ENCODE measurements at places on chromosomes 7 and 10.
A peak's percentile ranks its signal among the peaks of the same experiment; 100 is the strongest.

- no peak for DNase-seq
These were observed 122.4 kb downstream of the GFRA1 start for GRCh38 chr10:116150606-116151005.

GRCh38 chr7:27746978-27747377 lies 7.0 kb downstream of the TAX1BP1 start:
- DNase-seq: no peak

- DNase-seq: no peak
These were observed 57.5 kb upstream of the SP4 start for GRCh38 chr7:21370283-21370982.

DNA sequence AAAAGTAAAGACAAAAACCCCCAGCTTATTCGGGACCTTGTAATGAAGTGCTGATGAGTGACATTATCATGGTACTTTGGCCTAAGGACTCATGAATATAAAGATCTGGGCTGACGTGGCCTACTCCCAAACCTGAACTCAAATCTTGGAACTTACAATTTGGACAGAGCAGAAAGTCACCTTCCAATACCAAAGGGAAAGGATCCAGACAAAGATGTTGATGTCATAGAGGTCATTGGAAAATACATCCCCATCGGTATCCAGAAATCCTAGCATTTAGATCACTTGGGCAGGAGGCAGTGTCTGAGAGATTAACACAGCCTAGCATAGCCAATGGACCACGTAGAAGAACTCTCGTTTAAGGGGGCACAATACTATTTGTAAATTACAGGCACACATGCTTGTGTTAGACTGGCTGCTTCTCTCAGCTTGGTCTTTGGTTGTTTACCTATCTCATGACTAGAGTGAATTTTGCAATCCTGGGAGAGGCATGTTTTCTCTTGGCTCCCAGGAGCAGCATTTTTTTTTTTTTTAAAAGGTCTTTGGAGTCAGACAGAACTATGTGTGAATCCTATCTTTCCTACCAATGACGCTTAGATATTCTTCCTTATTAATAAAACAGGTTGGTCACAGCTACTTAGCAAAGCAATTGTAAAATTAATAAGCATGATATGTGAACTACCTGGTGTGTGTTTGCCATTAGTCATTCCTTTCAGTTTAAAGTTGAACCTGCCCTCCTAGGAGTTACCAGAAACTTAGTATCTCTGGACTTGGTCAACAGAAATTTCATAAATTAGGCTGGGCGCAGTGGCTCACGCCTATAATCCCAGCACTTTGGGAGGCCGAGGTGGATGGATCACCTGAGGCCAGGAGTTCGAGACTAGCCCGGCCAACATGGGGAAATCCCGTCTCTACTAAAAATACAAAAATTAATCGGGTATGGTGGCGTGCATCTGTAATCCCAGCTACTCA lies 27.8 kb upstream of the MRPS33 start:
- DNase-seq: no peak

GRCh38 chr10:100183481-100183880 lies 2.3 kb downstream of the ERLIN1 start:
- no peak for DNase-seq

DNA sequence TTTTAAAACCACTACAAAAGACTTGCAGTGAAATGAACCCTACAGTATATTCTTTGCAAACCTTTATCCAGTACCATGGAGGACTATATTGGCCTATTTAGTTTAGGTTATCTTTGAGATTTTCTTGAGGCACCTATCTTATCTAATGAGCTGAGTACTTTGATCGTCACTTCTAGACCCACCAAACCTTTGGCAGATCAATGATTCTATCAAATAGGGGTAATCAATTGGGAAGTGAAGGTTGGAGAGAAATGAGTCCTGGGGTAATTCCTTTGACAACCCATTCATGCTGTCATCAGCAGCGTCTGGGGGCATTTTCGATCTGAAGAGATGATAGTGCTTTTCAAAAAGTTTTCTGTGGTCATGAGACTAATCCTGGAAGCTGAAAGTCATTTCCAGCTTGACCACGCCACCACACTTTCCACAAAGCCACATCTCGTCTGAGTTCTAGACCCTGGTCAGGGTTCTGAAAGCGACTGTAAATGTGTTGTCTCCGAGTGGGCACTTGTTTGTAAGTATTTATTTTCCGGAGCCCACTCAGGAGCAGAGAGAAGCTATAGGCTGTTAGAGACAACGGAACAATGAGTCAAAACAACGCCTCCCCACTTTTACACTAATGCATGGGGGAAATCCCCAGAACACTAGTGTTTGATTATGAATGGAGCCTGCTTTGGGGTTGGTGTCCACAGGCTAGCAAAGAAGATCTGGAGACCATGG lies 4.8 kb downstream of the EGR2 start:
- DNase-seq: no peak

GRCh38 chr10:114084215-114084614 lies 40.5 kb downstream of the ADRB1 start:
- DNase-seq: no peak

DNA sequence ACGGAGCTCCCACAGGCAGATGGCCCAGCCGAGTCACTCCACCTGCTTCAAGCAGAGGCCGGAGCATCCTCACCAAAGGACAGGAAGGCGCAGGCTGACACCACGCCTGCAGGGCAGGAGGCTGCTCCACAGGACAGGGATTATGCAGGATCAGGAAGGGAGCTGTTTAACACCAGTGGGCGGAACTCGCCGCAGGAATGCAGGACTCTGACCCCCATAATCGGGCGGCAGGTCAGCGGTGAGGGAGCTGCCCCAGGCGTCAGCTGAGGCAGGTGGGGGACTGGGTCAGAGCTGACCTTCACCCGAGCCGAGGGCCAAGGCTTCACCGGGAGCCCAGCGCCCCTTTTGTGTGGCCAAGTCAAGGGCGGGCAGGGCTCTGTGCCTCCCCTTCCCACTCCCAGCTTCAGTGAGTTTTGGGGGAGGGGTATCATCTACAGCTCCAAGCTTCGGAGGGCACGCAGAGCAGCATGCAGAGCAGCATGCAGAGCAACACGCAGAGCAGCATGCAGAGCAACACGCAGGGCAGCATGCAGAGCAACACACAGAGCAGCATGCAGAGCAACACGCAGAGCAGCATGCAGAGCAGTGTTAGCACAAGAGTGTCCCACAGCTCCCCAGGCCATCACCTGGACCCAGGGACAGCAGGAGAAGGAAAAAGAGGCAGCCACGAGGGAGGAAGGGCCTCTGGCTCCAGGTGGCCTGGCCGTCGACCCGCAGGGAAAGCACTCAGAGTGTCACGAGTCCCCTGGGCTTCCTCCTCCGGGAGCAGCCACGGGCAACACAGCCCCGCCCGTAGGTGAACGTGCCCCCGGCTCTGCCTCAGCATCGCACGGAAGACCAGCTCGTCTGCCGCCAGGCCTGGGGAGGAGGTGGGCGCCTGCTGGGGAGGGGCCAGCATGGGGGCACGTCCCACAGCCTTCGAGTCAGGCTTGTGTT lies 151.7 kb upstream of the PPP2R2D start:
- no peak for DNase-seq

- DNase-seq: no peak
These were observed 24.6 kb downstream of the VSIR start for GRCh38 chr10:71748671-71749191.

DNA sequence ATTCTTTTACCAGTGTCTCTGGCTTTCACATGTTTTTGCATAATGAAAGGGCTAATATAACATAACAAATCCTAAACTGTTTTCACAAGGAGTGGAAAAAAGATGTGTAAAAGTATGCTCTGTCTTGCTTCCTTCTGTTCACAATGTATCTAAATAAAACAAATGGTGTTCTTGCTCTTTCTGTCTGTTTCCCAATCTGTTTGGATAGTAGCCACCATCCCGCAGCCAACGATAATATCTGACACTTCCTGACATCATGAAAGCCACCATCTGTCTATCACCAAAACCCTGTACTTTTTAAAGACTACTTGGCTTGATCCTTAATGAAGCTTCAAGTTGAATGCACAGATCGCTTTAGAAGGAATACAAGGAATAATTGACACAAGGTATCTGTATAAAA lies 246.2 kb downstream of the ETV1 start:
- no peak for DNase-seq

- DNase-seq: peak; percentile 32
These were observed 8.7 kb upstream of the ASB4 start for GRCh38 chr7:95476904-95477594.

- DNase-seq: no peak
These were observed 1.0 kb downstream of the IGFBP3 start for GRCh38 chr7:45919993-45920459.

DNA sequence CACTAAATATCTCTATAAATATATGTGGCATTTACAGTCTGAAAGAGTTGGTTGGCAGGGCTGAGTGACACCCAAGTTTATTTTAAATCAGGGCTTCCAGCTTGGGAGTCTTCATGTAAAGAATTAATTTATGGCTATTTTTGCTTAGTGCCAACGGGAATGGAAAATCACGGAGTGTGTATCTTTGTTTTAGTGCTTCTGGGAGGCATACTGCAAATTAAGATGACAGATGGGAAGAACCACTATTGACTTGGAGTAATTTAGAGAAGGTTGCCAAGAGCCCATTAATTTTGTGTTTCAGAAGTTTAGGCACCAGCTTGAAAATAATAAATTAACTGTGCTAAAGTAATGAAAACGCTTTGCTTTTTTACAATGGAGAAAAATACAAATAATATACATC lies 135.2 kb downstream of the GPR37 start:
- DNase-seq: no peak

DNA sequence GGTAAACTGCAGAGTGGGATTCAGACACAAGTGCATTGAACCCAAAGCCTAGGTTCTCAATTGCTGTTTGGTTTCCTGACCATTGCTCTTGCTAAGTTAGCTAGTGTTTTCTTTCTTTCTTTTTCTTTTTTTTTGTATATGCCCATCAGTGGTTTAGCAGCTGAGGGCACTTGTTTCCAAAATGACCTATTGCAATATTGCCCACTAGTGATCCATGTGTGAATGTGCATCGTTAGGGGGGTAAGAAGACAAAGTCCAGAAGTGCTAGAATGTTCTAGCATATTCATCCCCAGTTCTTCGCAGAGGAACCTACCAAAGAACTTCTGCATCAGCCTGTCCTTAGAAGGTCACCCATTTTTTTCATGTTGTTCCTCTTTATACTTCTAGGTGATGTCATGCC lies 252.8 kb upstream of the GPR26 start:
- DNase-seq: no peak

DNA sequence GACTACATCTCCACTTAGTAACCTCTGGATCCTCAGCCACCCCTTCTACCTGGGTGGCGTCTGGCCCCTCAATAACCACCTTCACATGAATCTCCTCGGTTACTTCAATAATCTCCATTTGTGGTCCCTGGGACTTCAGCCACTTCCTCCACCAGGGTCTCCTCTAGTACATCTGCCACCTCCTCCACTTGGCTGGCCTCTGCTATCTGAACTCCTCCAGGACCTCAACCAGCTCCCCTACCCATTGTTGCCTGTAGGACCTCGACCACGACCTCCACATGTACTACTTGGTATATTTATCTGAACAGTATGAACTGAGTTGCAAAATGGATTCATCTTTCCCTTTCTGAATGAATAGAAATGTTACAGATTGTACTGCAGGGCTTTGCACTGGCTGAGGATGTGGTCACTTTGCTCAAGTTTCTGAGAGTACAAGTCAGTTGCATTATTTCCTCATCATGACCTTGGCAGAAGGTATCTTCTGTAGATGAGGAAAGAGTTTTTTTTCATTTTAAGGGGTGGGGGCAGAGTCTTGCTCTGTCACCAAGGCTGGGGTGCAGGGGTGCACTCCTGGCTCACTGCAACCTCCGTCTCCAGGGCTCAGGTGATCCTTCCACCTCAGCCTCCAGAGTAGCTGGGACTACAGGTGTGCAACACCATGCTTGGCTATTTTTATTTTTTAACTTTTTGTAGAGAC lies 36.0 kb downstream of the MAT1A start:
- DNase-seq: no peak

- DNase-seq: no peak
These were observed 304.5 kb downstream of the WDR37 start for GRCh38 chr10:1360558-1361164.

- no peak for DNase-seq
These were observed 276.4 kb upstream of the COBL start for GRCh38 chr7:51592842-51593599.

DNA sequence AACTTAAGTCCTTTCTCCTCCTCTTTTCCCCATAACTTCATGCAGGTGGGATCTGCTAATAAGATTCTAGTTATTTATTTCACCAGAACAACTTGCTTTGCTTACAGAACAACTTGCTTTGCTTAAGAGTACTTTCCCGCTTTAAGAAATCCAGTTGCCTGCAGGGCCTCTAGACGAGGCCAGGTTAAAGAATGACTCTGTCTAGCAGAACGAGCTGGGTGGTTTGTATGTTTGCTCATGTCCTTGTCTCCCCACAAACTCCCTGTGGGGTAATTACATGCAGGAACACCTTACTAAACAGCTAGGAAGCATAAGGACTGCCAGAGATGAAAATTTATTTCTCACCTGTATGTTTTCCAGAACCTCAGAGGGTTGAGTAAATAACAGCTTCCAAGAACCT lies 8.8 kb upstream of the FZD8 start:
- no peak for DNase-seq

GRCh38 chr10:1323951-1324350 lies 267.8 kb downstream of the WDR37 start:
- no peak for DNase-seq

DNA sequence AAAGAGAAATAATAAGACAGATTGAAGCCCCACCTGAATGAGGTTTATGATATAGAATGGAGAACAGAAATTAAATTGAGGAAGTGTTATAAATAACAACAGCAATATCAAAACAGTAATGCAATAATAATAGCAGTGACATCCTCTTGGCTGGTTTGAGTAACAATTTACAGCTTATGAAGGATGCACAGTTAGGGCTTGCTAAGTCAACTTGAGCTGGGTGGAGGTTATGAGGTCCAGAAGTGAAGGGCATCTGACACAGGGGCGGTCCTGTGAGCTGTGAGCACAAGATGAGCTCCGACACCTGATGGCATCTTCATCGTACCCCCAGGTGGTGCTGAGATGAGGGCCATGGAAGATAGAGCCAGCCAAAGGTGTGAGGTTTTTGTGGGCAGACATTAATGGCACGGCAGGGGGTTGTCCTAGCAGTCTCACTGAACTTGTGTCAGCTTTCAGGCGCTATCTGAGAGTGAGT lies 30.5 kb downstream of the ARHGAP22 start:
- no peak for DNase-seq
